Esophagus muscularis mucosa (tissue), 4 donors: ENCODE measurements at places on chromosomes 12 and 14.
A peak's percentile ranks its signal among the peaks of the same experiment; 100 is the strongest.

GRCh38 chr14:36874396-36875138, 212.9 kb downstream of the PAX9 start:
- DNase-seq: no peak

DNA sequence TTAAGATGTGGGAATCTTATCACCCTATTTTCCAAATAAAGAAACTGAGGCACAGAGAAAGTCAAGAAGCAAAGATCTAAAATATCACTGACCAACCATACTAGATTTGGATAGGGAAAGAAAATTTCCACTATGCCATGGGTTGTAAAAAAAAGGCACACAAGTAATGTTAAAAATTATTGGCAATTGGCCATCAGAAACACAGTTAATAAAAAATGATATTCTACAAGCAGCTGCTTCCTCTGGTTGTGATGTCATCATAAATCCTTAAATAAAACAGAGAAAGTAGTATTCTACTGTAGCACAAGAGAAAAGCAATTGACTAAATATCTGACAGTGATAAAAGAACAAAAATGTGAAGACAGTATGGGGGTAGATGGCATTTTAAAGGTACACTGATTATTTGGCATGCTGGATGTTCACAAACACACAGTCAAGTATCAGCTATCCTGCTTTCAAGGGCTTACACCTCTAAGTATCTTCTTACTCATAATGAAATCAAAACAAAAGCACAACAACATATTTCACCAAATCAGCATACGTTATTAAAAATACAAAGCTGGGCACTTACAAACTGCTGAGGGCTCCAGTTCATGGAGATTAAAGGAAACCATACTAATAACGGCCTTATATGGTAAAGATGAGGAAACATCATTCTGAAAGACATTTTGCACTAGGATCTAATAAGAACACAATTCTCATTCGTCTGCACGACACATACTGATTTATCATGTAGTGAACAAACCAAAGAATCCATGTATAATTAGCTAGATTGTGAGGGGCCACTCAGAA, 45.7 kb downstream of the CORO1C start:
- peak; percentile 1 for DNase-seq

DNA sequence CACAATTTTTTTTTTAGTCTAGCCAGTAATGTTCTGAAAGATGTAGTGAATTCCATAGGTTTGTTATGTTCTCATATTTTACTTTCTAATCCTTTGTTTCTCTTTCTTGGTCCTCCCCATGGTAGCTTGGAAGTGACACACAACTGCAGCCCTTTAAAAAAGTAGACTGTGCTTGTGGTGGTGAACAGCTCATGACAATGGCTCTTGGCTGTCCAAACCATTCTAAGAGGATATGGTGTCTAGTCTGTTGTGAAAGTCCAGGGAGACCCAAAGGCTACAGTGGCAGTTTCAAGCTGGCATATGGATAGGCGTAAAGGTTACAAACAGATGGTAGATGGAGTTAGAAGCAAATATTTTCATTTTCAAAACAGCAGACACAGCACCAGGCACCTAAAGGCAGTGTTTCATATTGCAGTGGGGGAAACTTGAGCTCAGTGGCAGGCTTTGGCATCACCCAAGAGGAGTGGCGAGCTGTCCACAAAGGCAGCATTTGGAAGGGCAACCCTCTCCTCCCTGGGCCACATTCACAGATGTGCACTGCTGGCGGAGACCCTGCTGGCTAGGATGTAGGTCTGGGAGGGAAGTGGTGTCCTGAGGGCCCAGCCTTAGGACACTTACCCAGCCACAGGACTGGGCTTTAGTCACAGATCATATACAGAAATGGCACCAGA, 102.1 kb downstream of the DYRK2 start:
- DNase-seq: peak; percentile 55

DNA sequence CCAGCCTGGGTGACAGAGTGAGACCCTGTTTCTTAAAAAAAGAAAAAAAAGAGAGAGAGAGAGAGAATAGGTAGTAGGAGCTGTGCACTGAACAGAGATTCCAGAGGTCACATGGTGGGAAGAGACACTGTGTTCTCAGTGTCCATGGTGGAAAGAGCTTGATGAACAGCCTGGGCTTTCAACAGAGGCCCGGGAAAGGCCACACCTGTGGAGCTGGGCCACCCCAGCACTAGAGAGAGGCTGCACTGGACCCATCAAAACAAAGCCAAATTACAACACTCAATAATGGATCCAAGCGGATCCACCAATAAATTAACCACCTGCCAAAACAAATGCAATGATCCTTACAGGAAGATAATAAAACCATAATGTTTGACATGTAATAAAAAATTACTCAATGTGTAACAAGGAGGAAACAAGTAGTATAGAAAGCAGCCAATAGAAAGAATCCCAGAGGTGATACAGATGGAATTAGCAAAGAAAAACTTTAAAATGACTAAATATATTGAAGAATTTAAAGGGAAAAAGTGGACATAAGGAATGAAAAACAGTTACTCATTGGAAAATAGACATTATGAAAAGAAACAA, 44.8 kb upstream of the BCL2L14 start:
- DNase-seq: peak; percentile 8

DNA sequence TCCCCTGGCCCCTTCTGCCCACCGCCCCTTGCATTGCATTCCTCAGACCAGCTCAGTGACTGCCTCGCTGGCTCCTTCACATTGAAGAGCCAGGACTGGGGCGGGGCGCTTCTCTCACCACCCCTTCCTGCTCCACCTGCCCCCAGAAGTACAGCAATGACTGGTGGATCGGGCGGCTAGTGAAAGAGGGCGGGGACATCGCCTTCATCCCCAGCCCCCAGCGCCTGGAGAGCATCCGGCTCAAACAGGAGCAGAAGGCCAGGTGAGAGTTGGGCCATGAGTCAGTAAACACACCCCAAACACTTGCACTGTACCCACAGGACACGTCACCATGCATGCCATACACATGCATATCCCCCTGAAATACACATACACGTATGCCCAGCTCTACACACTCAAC, 5.8 kb downstream of the CACNB3 start:
- no peak for DNase-seq

- DNase-seq: no peak
Observed at GRCh38 chr14:72982146-72982708, 44.7 kb downstream of the ZFYVE1 start.

- DNase-seq: peak; percentile 64
Observed at GRCh38 chr14:106657460-106657859, 1131.1 kb downstream of the TMEM121 start.

DNA sequence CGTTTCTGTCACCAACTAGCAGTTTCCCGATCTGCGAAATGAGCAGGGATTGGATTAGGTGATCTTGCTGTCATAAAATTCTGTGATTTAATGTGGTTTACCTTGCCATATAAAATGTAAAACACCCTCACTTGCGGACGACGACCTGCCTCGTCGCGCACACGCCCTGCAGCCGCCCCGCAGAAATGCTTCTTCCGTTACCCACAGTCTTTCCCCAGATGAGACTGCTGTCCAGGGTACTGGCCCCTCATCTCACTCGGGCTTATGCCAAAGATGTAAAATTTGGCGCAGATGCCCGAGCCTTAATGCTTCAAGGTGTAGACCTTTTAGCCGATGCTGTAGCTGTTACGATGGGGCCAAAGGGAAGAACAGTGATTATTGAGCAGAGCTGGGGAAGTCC, 17.7 kb upstream of the FOXJ2 start:
- no peak for DNase-seq

DNA sequence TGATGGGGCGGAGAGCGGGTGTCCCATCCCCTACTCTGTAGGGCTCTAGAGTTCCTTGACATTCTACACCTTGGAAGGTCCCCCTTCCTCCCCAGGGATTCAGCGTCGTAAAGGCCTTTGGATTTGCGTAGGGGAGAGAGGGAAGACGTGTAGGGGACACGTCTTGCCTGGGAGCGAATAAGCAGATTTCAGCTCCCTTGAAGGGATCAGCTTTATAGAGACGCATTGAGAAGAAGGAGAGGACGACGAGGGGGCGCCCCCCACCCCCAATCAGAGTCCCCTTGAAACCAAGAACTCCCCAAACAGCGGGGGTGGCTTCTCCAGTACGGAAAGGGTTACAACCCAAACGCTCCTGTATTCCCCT, 324 bp downstream of the CALCOCO1 start:
- no peak for DNase-seq

- no peak for DNase-seq
Observed at GRCh38 chr14:59897757-59898383, 22.1 kb upstream of the LRRC9 start.

GRCh38 chr12:123389560-123390351, 5.8 kb downstream of the KMT5A start:
- DNase-seq: no peak

DNA sequence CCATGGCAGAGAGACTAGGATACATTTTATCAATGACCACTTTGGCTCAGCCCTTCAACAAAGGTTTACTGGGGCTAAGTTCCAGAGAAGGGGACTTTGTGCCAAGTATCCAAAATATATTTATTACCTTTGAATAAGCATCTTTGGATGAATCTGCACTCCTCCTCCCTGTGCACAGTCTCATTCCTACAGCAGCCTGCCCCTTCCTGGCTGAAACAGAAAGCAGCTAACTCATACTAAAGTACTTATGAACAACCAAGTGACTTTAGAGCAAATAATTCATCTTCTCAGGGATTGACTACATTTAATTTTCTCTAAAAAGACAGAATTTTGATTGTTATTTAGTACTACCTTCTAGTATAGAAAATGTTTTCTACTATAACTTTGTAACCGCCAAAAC, 47.8 kb upstream of the ETV6 start:
- no peak for DNase-seq

GRCh38 chr12:94127239-94128131, 20.9 kb upstream of the PLXNC1 start:
- DNase-seq: no peak

- no peak for DNase-seq
Observed at GRCh38 chr12:105078712-105079570, 5.3 kb downstream of the ALDH1L2 start.

DNA sequence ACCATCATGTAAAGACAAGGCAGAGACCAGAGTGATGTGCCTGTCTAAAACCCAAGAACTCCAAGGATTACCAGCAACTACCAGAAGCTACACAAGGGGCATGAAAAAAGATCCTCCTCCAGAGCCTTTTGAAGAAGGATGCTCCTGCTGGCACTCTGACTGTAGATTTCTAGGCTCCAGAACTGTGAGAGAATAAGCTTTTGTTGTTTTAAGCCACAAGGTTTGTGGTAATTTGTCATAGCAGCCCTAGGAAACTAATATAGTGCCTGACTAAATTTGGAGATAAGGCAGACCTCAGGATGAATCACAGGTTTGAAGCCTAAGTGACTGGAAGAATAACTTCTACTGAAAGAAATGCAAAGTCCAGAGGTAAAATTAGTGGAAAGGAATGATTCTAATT, 132.9 kb downstream of the CEP83 start:
- no peak for DNase-seq

DNA sequence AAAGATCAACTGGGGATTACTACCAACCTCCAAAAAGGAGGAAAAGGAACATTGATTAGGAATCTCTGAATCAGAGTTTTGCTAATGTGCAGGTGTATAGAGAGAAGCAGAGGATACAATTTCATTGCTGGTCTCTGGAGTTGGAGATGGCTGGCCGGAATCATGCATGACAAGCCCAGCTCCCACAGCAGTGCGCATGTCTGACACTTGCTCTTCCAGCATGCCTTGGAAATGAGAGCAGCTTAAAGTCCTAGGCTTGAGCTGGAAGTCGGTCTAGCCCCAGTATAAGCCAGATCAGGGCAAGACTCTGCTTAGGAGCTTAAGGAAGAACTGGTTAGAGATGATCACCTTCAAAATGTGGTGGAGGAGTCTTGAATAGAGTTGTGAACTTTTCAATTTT, 742.8 kb downstream of the DIO2 start:
- no peak for DNase-seq

GRCh38 chr12:113724794-113725556, 241.2 kb downstream of the RBM19 start:
- DNase-seq: no peak

- peak; percentile 24 for DNase-seq
Observed at GRCh38 chr12:54504550-54504949, 7.0 kb downstream of the NCKAP1L start.

DNA sequence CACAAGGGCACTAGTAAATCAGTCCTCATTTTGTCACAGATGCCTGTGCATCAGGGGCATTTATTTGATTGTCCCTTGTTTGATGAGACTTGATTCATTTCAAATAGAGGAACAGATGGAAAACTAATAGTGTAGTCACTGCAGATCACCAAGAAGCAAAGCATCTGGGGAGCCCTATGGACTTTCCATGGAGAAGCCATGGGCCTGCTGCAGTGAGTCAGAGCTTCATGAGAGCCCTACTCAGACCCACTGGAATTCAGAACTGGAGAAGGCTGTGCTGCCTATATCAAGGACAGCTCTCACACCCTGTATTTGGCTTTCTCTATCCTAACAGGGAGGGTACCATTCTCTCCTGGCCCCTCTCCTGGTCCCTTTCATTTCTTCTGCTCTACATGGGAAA, 126.2 kb downstream of the GRIP1 start:
- no peak for DNase-seq

DNA sequence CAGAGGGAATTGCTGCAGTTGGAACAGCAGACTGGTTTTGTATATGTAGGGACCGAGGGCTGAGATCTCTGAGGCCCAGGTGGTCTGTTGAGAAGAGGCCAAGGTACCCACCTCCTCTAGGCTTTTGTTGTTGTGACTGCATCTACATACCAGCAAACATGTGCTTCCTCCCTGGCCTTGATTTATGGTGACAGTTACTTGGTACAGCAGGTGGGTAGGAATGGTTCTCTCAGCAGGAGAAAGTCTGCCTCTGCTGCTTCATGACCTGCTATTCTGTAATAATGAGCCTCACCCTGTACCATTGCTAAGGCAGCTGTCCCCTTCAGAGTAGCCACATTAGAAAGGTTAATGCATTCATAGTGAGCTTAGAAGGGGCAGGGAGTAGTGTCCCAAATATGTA, 196.7 kb upstream of the PELI2 start:
- DNase-seq: no peak

- no peak for DNase-seq
Observed at GRCh38 chr14:102802834-102803523, 25.7 kb downstream of the TRAF3 start.
